Right ventricle myocardium inferior (tissue), 1 donor: ENCODE measurements at places on chromosomes 5 and 9. TPM values are rescaled to one million over a fixed set of nuclear protein-coding genes. Genes with fewer than 3 reads are reported as not detected.

DNA sequence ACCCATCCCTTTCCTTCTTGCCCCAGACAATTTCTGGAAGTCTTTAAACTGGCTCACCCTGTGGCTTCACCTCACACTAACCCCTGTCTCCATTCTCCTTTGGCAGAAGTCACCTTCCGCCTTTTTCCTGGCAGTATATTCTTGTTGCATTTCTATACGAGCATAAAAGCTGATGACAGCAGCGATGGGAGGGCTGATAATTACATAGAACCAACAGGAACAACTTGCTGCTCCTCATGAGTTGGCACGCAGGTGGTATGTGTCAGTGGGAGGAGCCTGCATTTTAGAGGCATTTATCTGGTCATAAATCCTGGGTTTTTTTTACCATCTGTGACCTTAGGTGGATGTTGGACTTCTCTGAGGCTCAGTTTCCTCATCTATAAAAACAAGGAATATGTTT is 61.4 kb upstream of the CKMT2 start:
- no peak for DNase-seq

DNA sequence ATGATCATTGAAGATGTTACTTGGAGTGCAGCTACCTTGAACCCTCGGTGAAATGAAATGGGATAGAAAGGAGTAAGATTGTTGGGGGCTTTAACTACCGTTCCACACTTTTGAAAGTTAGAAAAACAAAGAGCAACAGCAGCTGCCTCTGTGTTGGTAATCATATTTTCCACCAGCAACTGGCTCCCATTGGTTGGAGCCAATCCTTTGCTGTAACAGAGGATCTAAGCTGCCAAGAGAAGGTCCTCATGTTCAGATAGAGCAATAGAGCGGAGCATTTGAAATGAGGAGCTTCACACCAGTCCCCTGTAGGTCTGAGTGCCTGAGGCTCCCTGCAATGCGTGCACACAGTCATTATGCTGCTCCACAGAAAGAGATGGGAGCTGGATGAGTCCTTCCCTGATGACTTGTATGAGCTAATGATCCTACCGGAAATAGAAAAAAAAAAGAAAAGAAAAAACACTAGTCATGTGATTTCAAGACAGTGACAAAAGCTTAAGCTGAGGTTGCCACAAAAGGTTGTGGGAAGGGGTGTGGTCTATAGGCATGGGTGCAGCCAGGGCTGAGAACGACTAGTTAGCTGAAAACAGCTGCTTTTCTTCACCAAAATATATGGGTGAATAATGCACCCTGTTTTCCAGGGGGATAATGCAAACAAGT is 300.7 kb downstream of the MLLT3 start:
- DNase-seq: peak; percentile 32

- no peak for DNase-seq
Measured at GRCh38 chr9:91034521-91034920, 232.9 kb downstream of the SYK start.

- DNase-seq: no peak
Measured at GRCh38 chr9:111098093-111098492, 59.8 kb upstream of the LPAR1 start.

DNA sequence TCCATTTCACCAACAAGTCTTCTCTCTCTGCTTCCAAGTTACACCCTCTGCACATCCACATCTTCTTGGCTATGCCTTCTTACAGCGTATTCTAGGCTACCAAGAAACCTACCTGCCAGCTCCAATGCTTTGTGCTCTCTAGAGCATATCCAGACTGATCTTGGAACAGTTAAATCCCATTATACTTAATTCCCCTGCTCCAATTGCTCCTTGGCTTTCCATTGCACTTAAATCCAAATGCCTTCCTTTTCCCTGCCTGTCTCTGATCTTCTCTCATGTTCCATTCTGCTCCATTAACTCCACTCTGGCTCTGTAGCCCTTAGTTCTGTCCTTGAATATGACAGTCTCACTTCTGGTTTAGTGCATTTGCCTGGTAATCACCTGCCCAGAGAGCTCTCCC is 322.4 kb downstream of the LRRC70 start:
- DNase-seq: no peak

SMIM33 gene
- not detected for total RNA-seq

ANKRD18A gene
- 2.9 TPM for total RNA-seq

GRCh38 chr5:88081877-88082276 is 186.8 kb downstream of the TMEM161B start:
- no peak for DNase-seq

GRCh38 chr9:389758-390157 is 175.1 kb downstream of the DOCK8 start:
- DNase-seq: no peak

CDH9 gene
- not detected for total RNA-seq

DNA sequence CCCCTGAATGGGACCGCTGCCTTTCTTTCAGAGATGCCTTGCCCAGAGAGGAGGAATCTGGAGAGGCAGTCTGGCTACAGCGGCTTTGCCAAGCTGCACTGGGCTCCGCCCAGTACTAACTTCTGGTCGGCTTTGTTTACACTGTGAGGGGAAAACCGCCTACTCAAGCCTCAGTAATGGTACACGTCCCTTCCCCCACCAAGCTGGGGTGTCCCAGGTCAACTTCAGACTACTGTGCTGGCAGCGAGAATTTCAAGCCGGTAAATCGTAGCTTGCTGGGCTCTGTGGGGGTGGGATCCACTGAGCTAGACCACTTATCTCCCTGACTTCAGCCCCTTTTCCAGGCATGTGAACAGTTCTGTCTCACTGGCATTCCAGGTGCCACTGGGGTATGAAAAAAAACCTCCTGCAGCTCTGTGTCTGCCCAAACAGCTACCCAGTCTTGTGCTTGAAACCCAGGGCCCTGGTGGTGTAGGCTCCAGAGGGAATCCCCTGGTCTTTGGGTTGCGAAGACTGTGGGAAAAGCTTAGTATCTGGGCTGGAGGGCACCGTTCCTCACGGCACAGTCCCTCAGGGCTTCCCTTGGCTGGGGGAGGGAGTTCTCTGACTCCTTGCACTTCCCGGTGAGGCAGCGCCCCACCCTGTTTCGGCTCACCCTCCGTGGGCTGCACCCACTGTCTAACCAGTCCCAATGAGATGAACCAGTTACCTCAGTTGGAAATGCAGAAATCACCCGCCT is 171.2 kb downstream of the CWC27 start:
- peak; percentile 45 for DNase-seq

DNA sequence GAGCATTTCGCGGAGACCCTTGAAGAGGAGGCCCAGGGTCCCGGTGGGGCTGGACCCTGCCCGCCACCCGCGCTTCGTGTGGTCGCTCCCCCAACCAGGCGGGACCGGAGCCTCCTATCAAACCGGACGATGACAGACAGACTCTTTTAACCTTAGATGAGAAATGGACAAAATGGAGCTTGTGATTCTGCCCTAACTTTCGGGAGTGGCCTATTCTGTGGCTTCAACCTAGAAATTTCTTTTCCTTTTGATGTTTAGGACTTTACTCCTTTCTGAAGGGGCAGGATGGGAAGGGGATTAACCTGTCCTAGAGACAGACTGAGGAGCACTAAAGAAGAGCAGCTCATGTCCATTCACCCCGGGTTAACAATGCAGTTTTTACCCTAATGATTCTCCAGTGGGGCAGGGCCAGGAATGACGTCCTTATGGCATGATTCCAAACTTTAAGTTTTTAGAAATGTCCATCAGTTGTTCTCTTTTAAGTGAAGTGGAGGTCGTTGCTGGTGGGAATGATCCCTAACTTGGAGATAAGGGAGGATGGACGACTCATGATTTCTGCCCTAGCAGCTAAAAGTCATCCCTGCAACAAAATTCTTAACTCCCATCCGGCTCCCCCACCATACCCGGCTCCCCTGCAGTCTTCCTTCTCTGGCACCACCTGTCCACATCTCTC is 1.0 kb downstream of the NIPSNAP3A start:
- no peak for DNase-seq

GRCh38 chr9:120950421-120951388 is 24.1 kb upstream of the TRAF1 start:
- DNase-seq: no peak

PCDH12 gene
- 10.4 TPM for total RNA-seq

SCGB3A2 gene
- total RNA-seq: not detected

DNA sequence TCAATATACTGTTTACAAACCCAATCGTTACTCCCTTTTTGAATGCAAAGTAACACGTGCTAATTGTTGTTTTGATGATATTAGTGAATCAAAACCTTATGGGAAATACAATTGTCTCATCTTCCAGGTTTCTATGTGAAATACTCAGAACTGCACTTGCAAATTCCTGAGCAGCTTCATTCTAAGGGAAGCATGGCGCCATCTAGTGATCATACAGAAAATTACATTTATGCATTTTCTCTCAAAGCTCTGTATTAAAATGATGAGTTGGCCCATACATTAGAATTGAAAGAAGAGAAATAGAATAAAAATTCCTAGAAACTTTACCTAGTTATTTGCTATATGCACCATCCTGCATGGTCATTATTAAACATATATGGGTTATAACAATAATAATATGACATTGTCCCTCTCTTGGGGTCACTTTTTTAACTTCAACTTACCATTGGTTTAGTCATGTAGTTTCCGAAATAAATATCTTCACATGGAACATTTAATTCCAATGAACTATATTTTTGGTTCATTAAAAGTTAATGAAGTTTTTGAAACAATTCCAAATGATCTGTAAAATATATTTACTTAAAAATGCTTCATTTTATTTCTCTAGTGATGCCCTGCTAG is 220.0 kb downstream of the PDE4D start:
- no peak for DNase-seq

- no peak for DNase-seq
Measured at GRCh38 chr9:89659891-89660685, 55.3 kb downstream of the GADD45G start.

DNA sequence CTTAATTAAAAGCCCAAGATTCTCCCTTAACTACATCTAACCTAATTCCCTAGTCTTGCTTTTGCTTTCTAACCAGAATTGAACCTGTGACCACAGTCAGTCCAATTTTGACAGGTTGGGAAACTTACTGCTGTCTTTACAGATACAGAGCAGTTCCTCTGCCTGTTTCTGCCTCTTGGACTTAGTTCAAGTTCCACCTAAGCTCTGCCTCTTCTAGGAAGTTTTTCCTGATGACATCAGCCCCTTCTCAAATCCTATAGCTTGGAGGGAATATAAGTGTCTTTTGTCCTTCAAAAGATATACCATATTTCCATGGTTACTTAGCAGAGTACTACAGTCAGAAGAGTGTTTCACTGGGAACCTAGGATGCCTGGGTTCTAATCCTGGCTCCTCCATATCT is 31.7 kb downstream of the BRINP1 start:
- DNase-seq: no peak

DNA sequence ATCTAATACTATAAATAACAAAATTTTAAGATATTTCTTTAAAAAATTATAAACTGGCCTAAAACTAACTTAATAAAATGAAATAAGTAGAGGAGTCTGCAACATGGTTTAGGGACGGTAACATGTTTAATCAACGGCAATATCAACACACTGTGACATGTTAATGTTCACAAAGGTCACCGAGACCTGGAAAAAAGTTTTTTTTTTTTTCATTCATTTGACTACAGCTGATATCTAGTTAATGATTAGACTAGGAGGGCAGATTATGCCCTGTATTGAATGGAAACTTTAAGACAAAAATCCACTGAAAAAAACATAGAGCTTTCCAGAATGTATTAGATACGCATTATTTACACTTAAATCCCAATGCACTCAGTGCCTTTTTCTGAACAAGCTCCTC is 67.0 kb upstream of the CDK5RAP2 start:
- no peak for DNase-seq

GRCh38 chr9:137168904-137169856 is 671 bp downstream of the LRRC26 start:
- no peak for DNase-seq

LNPEP gene
- 49.6 TPM for total RNA-seq

DNA sequence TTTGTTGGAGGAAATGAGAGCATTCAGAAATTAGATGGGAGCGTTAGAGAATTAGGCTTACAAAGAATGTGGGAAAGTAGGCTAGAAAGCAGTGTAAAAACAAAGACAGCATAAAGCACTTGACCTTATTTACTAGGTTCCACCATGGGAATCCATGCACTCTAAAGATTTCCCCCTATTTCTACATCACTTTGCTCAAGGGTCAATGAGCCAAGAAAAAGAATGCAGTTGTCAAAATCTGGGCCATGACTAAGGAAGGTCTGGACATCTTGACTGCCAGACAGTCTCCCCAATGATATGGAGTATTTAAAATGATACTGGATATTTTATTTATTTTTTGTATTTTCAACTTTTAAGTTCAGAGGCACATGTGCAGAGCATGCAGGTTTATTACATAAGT is 3.4 kb downstream of the TLR4 start:
- DNase-seq: no peak

GRCh38 chr9:127113191-127113972 is 9.1 kb downstream of the ANGPTL2 start:
- no peak for DNase-seq

- DNase-seq: no peak
Measured at GRCh38 chr9:135968083-135968476, 6.9 kb upstream of the UBAC1 start.

GPX8 gene
- total RNA-seq: 7.4 TPM

GRCh38 chr5:172874647-172875504 is 40.8 kb downstream of the ERGIC1 start:
- DNase-seq: no peak

DNA sequence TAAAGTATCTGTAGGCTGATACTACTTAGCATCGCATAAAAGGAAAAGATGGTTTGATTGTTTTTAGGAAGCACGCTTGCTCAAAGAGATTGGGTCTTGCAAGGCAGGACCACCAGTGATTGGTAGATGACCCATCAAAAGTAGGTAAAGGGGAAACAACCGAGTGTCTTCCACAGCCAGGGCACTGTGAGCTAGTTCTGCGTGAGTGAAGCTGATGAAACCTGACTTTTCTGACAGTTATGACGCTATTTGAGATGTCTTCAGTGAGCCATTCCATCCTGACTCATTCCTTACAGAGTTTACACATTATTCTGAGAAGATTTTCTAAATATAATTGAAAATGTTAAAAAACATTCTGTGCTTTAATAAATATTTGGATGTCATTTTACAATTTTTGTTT is 49.7 kb downstream of the BASP1 start:
- no peak for DNase-seq

PCDHB2 gene
- total RNA-seq: 1.7 TPM

TMEM252 gene
- not detected for total RNA-seq

GADD45G gene
- total RNA-seq: 47.6 TPM

- no peak for DNase-seq
Measured at GRCh38 chr5:164119806-164120447, 614.5 kb downstream of the MAT2B start.

- no peak for DNase-seq
Measured at GRCh38 chr9:7782400-7783120, 17.0 kb downstream of the DMAC1 start.

DNA sequence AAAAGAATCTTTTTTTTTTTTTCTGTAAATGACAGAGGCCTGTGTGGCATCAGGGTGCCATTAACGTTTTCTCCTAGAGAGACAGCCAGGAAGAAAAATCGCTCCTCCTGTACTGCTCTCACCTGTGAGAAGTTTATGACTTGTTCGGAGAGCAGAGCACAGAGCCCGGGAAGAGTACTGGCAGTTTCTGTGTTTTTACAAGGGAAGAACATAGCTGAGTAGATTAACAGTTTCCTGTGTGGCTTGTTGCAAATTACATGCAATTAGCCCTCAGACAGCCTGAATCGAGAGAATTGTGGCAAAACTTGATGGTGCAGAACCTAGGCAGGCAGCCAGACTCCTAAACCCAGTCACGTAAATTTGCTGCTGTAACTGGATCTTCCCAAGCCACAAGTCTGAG is 32.1 kb downstream of the PRKACG start:
- no peak for DNase-seq

TPPP gene
- total RNA-seq: 34.5 TPM

CTNND2 gene
- total RNA-seq: 1.7 TPM
